ENCODE measurements at places on chromosomes 5 and 9.

GRCh38 chr9:91210318-91210717 is 151.4 kb downstream of the AUH start:
- DNase-seq: no peak

- DNase-seq: no peak
Measured at GRCh38 chr5:107154593-107154992, 516.1 kb downstream of the EFNA5 start.

DNA sequence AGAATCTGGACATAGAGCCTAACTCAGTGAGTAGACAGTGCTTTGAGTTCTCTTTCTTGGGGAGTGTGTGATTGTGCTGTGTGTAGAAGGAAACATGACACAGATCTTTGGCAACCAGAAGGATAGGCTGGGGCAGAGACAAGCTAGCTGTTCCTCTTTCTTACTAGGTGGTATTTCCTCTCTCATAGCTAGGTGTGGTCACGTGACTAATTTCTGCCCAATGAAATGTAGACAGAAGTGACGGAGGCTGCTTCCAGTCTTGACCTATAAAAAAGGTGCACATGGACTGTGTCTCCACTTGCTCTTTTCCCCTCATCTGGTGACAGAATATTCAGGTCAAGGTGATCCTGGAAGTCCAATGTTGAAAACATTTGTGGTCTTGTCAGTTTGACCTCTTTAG is 92.5 kb upstream of the NFIB start:
- DNase-seq: no peak

GRCh38 chr9:5835808-5836207 is 2.9 kb upstream of the ERMP1 start:
- no peak for DNase-seq

GRCh38 chr5:10511741-10512640 is 51.9 kb upstream of the ANKRD33B start:
- DNase-seq: no peak

DNA sequence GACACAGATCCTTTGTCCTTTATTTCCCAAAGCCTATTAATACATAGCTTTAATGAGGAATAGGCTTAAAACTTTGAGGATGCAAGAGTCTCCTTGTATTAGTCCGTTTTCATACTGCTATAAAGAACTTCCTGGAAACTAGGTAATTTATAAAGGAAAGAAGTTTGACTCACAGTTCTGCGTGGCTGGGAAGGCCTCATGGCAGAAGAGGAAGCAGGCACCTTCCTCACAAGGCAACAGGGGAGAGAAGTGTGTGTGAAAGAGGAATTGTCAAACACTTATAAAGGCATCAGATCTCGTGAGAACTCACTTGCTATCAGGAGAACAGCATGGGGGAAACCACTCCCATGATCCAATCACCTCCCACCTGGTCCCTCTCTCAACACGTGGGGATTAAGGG is 5.4 kb upstream of the CLK4 start:
- no peak for DNase-seq
